Astrocyte (in vitro differentiated cells and primary cell): ENCODE measurements at places on chromosomes 16 and 17. TPM values are rescaled to one million over a fixed set of nuclear protein-coding genes. Genes with fewer than 3 reads are reported as not detected.

DNA sequence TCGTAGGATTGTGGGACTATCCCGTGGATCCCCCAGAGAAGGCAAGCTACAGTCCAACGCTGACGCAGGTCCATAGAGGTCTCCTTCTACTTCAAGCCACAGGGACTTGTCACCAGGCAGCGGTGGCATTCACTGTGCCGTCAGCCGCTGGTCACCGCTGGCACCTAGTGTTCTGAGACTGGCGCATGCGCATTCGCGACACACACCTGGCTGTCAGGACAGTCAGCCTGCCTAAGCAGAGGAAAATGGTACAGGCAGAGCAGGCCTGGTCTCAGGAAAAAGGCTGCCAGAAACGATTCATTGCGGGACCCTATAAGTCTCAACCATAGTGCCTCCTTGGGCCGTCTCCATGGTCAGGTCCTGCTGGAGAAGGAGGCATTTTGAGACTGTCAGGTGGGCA lies 138.0 kb upstream of the WSB1 start:
- DNase-seq: no peak

The ETV4 gene
- total RNA-seq: 10.6 and 11.4 TPM in 2 replicates

GRCh38 chr16:79429381-79430190 lies 171.0 kb downstream of the MAF start:
- no peak for DNase-seq

The KRTAP4-3 gene
- total RNA-seq: not detected in 2 replicates

DNA sequence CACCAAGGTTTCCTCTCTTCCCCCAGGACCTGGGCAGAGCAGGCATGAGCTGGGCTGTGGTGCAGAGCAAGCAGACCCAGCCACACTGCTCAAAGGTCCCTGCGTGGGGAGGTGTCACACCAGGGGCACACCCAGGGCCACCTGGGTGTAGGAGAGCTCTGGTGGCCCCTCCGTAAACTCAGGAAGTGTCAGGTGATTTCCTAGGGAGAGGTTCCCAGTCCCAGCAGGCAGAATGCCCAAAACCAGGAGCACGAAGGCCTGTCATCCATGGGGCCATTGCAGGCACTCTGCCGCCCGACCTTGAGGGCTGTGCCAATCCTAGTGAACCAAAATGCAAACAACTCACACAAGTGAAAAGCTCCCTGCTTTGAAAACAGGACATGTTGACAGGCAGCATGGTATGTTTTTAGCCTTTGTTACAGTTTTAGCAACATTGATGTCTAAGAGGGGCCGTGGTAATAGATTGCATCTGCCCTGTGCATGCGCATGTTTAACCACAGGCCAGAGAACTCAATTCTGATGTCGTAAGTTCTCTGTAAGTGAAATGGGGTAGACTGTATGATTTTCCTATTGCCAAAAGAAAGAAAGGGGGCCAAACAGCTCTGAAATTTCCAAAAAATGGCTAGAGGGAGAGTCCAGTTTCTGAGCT lies 21.3 kb downstream of the CIBAR2 start:
- DNase-seq: no peak

The C17orf78 gene
- not detected in 2 replicates for total RNA-seq

DNA sequence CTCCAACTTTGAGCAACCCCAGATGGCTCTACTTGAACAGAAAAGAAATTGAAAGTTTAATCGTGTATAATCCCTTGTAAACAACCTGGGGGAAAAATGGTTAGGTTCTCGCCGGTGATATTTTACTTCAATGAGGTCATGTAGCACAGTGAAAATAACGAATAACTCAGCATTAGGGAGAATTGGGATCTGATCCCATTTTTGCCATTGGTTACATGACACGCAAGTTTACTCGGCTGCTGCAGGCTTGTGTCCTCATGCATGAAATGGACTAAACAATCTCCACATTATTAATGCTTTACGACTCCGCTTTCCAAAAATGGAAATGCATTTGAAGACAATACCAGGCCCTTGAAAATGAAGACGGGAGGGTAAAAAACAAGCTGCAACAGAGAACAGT lies 45.5 kb upstream of the LRRC37A3 start:
- peak; percentile 52 for DNase-seq

The CWC25 gene
- total RNA-seq: 12.4 and 13.7 TPM in 2 replicates

GRCh38 chr17:7974638-7975131 lies 27.7 kb upstream of the GUCY2D start:
- DNase-seq: no peak

GRCh38 chr17:8277317-8277716 lies 11.2 kb upstream of the RANGRF start:
- no peak for DNase-seq

The CEP295NL gene
- 1.3 and 1.6 TPM in 2 replicates for total RNA-seq

GRCh38 chr17:29613352-29613837 lies 9.3 kb downstream of the CORO6 start:
- peak; percentile 52 for DNase-seq

- DNase-seq: peak; percentile 66
Observed at GRCh38 chr16:87780385-87780989, 14.7 kb upstream of the KLHDC4 start.

The GDPD3 gene
- total RNA-seq: 1.8 and 3.6 TPM in 2 replicates

The IL34 gene
- 0.34 and 0.38 TPM in 2 replicates for total RNA-seq

DNA sequence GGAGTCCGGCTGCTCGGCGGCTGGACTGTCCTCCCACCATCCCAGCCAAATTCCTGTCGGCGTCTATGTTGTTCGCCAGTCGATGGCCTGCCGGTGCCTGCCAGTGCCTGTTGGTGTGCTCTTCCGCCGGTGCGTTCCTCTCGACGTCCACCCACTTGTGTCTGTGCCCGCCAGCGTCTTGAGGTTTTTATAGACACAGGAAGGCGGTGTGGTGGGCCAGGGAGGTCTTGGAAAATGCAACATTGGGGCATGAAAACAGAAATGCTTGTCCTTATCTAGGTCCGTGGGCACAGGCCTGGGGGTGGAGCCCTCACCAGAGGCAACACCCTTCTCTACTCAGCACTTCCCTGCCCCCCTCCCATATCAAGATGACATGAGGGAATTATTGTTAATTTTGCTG lies 167.8 kb downstream of the IRF8 start:
- DNase-seq: no peak

DNA sequence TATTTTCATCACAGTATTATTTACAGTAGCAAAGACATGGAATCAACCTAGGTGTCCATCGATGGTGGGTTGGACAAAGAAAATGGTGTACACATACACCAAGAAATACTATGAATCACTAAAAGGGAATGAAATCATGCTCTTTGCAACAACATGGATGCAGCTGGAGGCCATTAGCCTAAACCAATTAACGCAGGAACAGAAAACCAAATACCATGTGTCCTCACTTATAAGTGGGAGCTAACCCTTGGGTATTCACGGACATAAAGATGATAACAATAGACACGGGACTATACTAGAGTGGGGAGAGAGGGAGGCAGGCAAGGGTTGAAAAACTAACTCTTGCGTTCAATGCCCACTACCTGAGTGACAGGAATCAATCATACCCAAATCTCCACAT lies 41.0 kb downstream of the MRPS23 start:
- no peak for DNase-seq

GRCh38 chr16:50702725-50703124 lies 9.3 kb downstream of the NOD2 start:
- no peak for DNase-seq

- no peak for DNase-seq
Observed at GRCh38 chr17:48588074-48588415, 2.0 kb downstream of the HOXB3 start.

The SMIM36 gene
- total RNA-seq: not detected in 2 replicates

- no peak for DNase-seq
Observed at GRCh38 chr16:3578121-3578520, 918 bp upstream of the NLRC3 start.

The EME2 gene
- total RNA-seq: 21.4 and 23.3 TPM in 2 replicates

The NPIPB12 gene
- total RNA-seq: 51.7 and 61.9 TPM in 2 replicates

DNA sequence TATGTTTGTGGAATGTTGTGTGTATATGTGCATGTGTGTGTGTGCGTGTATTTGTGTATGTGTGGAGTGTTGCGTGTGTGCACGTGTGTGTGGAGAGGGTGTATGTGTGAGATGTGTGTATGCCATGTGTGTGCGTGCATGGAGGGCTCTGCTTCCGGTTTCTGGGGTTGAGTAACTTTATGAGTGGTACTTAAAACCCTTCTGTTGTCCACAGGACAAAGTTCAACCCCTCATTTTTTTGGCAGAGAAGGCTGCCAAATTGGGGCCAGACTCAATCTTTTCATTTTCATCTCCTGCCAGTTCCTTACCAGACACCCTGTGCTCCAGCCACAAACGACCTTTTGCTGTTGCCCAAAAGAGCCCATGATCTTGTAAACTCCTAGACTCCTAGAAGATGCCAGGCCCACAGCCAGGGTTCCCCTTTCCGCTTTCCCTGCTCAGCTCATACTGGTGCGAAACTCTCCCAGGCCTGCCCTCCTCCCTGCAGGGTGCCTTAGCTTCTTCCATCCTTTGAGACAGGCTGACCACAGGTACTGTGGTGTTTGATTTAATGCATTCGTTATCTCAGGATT lies 100.2 kb downstream of the CMIP start:
- no peak for DNase-seq

- no peak for DNase-seq
Observed at GRCh38 chr17:16814439-16814838, 124.4 kb downstream of the CCDC144A start.

GRCh38 chr16:49754495-49755312 lies 101.2 kb downstream of the ZNF423 start:
- peak; percentile 55 for DNase-seq

DNA sequence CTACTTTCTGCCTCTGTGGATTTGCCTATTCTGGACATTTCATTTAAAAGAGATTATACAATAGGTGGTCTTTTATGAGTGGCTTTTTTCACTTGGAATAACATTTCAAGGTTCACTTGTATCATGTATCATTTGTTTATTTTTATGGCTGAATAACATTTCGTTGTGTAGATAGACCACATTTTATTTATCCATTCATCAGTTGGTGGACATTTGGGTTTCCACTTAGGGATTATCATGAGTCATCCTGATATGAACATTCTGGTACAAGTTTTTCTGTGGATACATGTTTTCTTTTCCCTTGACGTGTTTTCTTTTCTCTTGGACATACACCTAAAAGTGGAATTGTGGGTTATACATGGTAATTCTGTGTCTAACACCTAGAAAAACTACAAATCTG lies 25.3 kb downstream of the PRSS54 start:
- DNase-seq: peak; percentile 66

The SLC5A10 gene
- total RNA-seq: 0.14 TPM in 1 of 2 replicates, not detected in the other

DNA sequence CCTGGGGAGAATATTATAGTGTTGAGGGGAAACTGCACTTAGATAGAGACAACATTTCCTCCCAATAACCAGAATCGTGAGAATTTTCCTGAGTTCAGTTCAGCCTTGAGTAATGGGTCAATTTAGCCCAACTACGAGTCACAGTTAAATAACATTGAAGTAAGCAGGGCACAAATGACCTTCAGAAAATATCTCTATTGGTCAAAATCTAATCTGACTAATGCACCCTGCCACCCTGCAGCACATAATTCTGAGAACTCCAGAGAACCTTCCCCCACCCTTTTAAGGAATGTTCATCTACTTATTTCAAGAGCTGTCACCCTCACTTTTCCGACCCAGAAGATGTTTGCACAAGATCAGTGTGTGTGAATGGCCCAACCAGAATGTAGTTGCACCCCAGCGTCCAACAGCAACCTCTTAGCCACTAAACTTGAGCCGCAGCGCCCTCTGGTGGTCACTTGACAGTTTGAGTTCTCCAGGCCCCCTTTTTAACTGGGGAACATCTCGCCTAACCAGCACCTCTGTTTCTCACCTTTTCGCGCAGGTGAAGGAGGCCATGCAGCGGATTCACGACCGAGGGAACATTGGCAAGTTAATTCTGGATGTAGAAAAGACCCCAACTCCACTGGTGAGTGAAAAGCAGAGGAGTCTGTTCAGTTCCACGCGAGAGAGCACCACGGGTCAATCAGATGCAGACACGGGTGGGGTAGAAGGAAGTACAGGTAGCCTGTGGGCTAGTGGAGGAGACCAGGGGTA lies 50.9 kb upstream of the CLEC3A start:
- peak; percentile 56 for DNase-seq

The OTOA gene
- 0.11 TPM in 1 of 2 replicates, not detected in the other for total RNA-seq

The PRSS33 gene
- total RNA-seq: not detected in 2 replicates

GRCh38 chr16:72908362-72909167 lies 139.4 kb downstream of the ZFHX3 start:
- no peak for DNase-seq

The MYH11 gene
- total RNA-seq: 1.0 and 1.7 TPM in 2 replicates

DNA sequence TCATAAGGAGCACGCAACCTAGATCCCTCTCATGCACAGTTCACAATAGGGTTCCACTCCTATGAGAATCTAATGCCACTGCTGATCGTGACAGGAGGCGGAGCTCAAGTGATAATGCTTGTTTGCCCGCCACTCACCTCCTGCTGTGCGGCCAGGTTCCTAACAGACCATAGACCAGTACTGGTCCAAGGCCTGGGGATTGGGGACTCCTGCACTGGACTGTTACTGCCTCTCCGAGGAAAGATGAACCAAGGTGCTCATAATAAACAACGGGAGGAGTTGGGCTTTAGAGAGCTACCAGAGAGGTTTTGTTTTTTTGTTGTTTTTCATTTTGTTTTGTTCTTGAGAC lies 58.2 kb downstream of the TK2 start:
- no peak for DNase-seq

- peak; percentile 62 for DNase-seq
Observed at GRCh38 chr17:4087911-4088693, 54.7 kb downstream of the ZZEF1 start.

The TNP2 gene
- not detected in 2 replicates for total RNA-seq

DNA sequence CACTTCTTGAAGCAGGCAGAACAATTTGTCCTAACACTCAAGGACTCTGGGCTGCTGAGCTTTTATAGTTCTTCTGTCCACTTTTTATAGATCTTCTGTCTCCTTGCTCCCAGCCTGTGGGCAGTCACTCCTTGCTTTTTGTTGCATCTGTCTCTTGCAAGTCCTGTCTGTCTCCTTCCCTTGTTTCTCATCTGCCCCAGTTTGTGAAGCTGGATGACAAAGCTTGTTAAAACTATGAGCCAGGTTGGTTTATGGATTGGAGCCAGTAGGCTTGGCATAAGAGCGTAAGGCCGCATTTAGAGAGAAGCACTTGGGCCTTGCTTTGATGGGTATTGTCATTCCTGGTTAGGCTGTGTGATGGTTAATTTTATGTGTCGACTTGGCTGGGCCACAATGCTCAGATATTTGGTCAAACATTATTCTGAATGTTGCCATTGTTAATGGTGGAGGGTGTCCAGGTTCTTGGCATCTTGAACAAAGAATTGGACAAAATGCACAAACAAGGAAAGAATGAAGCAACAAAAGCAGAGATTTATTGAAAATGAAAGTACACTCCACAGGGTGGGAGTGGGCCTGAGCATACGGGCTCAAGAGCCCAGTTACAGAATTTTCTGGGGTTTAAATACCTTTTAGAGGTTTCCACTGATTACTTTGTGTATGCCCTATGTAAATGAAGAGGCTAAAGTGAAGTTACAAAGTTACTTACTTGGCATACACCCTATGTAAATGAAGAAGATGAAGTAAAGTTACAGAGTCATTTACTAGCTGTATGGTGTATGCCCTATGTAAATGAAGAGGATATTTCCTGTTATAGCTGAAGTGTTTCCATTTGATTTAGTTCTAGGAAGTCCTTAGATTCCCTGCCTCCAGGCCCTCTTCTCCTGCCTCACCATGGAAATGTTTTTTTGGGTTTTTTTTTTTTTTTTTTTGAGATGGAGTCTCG lies 8.0 kb upstream of the CPPED1 start:
- no peak for DNase-seq
